ENCODE measurements at places on chromosomes 2 and 18.

- DNase-seq: no peak
These were observed 398.2 kb upstream of the MYT1L start for GRCh38 chr2:2729246-2729645.

- no peak for DNase-seq
These were observed 47.5 kb upstream of the SP3 start for GRCh38 chr2:174012347-174013314.

- no peak for DNase-seq
These were observed 438.9 kb downstream of the PTPRM start for GRCh38 chr18:8005870-8006569.

DNA sequence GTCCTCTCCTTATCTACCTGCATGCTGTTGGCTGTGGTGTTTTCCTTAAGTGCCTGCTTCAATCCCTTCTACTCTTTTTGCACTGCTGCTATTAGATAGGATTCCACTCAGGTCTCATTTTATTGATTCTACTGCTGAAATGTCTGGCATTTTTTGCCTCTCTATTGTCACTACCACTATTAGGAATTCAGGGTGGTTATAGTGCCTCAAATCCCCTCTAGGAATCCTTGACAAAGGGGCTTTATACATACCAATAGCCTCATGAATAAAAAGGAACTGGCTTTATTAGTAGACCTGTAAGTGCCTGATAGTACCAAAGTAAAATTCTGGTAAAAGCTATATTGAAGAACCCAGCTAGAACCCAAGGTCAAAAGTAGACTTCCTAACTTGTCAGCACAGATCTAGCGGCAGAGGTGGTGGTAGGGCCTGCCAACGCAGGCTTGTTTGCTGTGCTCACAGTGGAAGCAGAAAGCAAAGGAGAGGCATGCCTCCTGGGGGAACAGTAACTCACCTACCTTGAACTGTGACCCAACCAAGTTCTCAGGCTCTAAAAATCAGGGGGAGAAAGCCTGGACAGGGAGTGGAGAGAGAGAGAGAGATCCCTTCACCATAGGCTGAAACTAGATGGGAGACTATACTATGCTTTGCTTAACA lies 200.8 kb downstream of the RAB3GAP1 start:
- no peak for DNase-seq

DNA sequence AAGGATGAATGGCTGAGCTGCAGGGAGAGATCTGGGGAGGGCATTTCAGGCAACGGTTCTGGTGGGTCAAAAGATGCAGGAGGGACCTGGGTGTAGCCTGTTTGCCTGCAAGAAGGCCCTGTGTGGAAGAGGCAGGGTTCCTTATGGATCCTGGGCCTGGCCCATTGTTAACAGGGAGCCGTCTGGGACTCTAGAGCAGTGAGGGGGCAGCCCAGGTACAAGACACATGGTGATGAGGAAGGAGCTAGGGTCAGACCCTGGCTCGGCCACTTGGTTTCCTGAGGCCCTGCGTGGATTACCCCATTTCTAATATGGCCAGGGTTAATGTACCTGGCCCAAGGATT lies 124.9 kb downstream of the GLI2 start:
- DNase-seq: no peak

- DNase-seq: peak; percentile 52
These were observed 2.8 kb downstream of the SH3BP4 start for GRCh38 chr2:234954551-234954992.

- no peak for DNase-seq
These were observed 378.7 kb downstream of the RBM43 start for GRCh38 chr2:150882751-150883612.

DNA sequence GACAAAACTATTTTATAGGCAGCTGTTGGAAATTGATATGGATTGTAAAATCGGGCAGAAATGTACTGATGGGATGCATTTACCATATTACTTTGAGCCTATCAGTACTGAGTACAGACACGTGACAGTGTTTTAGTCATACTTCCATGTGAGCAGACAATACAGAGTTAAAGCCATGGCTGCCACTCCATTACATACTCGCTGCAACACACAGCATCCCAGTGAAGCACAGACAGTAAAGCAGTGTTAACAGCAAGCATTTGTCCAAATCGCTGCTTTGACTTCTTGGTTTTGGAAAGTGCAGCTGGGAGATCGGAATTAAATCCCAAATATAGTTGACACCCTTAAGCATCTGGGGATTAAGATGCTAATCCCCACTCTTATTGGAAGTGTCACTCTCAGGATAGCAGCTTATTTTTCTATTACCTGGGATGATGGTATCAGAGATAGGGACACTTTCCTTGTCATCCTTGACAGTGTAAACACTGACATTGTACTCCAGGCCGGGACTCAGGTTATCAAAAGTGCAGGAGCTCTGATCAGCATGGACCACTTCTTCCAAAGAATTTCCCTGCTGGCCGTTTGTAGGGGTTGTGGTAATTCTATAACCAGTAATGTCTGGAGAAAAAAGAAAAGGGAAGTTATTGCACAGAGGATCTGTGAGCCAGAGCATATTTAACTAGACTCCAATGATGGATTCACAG lies 41.6 kb downstream of the FN1 start:
- DNase-seq: peak; percentile 11

DNA sequence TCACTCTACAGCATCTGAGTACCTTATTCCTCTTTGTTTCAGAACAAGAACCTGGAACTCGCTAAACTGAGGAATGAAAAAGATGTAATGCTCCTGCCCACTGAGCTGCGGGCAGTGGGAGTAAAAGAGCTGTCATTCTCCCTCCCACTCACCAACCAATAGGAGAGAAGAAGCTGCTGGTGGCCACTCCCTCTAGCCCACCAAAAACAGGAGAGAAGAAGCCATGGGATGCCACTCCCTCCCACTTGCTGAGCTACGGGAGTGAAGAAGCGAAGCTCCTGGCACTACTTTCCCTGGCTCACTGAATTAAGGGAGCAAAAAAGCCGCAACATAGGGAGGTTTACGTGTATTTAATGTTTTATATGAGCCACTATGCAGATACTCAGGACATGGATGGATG lies 53.7 kb downstream of the RIT2 start:
- no peak for DNase-seq

- DNase-seq: peak; percentile 93
These were observed 90.8 kb downstream of the EPAS1 start for GRCh38 chr2:46387886-46388515.

GRCh38 chr2:160096409-160096808 lies 34.0 kb upstream of the PLA2R1 start:
- no peak for DNase-seq

DNA sequence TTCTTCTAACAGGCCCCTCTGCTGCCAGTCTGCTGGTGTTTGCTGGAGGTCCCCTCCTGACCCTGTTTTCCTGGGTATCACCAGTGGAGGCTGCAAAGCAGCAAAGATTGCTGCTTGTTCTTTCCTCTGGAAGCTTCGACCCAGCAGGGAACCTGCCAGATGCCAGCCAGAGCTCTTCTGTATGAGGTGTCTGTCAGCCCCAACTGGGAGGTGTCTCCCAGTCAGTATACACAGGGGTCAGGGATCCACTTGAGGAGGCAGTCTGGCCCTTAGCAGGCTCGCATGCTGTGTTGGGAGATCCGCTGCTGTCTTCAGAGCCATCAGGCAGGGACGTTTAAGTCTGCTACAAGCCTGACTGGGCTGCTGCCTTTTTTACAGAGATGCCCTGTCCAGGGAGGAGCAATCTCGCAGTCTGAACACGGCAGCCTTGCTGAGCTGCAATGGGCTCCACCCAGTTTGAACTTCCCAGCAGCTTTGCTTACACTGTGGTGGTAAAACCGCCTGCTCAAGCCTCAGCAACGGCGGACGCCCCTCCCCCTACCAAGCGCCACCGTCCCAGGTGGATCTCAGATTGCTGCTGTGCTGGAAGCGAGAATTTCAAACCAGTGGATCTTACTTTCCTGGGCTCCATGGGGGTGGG lies 29.9 kb downstream of the CHCHD5 start:
- no peak for DNase-seq

- DNase-seq: no peak
These were observed 76.2 kb downstream of the CDK15 start for GRCh38 chr2:201882353-201883090.

- DNase-seq: no peak
These were observed 84.8 kb downstream of the CCBE1 start for GRCh38 chr18:59612381-59612780.

DNA sequence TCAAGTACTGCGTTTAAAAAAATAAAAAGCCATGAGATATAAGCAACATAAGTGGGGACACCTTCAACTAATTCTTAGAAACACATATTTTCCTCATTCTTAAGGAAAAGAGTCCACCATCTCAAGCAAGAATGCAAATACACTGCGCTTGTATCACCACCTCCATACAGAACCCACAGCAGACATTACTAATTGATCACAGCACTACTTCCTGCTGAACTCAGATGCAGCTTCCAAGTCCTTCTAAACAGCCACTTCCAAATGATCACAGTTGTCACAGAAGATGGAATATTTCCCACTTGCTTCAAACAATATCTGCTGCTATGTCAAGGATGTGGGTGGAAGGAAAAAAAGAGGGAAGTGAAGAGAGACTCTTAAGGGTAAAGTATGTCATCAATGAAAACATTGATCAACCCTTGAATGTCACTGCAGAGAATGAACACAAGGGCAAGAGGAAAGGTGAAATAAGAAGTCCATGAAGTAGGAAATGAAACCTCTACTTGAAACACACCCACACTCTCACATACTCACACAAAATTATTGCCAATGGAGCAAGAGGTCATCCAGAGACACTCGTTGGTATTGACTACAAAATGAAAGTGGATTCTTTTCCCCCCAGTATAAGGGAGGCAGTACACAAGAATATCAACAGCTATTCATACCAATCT lies 22.1 kb downstream of the TGFA start:
- no peak for DNase-seq

GRCh38 chr2:177471990-177472389 lies 79.4 kb downstream of the AGPS start:
- DNase-seq: no peak

DNA sequence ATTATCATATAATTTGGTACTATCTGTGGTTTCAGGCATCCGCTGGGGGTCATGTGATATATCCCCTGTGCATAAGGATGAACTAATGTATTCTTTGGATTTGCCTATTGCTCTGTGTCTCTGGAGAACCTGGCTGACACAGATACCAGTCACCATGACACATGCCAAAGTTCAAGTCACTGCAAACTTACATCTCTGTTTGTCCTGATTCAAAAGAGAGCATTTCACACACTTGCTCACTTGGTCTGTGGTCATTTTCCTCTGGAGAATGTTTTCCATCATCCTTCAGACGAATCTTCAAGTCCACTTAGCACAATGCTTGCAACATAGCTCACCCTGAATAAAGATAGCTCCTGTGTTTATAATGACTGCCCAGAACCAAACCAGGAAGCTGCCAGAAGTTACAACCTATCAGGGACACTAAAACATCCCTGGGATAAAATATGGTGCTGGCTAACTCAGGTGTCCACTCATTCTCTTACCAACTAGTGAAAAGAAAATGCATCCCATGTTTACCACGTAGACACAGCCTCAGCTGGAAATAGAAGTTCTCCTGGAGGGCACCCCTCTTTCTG lies 18.1 kb downstream of the SULT1C3 start:
- no peak for DNase-seq

DNA sequence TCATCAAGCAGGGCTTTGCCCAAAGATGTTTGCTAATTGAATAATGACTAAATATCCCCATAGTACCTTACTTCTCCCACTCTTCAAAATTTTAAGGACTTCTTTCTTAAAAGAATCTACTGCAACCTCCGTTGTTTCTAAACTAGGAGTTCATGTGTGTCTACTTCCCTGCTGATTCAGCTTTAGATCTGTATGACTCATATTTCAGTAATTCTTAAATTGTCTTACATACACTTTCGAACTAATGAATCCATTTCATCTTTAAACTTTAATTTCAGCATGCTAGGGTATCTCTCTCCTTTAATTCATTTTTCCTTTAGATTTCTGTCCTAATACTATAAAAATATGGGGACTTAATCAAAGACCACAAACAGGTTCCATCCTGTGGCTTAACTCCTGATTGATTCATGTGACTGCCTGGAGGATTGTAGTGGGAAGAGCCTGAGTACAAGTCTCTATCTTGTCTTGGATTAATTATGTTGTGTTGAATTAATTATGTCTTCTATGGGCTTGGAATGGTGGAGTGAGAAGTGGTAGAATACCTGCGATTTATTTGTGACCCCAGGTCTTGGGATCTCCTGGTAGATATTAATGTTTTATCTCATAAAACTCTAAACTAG lies 24.9 kb upstream of the COL5A2 start:
- no peak for DNase-seq

DNA sequence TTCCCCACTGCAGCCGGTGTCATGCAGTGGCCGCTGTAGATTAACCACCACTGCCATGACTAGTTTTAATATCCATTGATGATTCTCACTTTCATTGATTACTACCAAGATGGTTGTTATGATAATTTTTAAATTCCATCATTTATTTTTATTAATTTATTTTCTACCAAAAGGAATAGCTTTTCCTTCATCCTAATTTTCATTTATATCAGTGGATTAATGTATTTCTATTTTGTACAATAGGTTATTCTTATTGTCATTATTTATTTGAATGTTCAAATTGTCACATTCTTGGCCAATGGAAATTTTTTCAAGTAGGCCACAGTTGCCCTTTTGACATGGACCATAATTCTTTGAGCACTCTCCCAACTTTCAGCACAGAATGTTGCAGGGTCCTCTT lies 374.9 kb upstream of the VWC2L start:
- no peak for DNase-seq

DNA sequence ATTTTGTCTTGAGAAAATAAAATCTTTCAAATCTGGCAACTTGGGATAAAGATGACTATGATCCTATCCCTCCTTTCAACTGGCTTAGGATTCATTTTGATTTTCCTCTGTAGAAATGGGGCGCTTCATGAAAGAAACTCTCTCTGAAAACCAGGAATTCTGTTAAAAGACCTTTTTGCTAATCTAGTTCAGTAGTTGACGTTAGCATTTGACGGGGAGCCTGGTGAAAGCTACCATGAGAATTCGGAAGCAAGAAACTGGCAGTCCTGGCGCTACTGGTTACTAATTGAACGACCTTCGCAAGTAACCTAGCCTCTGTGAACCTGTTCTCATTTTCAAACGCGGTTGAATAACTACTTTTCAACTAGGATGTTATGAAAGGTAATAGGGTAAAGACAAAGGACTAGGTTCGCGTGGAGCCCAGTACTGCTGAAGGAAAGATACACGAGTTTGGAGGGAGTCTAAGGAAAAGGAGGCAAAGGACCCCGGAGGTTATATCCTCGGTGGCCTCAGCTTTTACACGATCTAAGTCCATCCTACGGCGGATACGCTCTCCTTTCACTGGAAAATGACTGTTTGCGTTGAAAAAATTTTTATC lies 604 bp upstream of the STK11IP start:
- no peak for DNase-seq

DNA sequence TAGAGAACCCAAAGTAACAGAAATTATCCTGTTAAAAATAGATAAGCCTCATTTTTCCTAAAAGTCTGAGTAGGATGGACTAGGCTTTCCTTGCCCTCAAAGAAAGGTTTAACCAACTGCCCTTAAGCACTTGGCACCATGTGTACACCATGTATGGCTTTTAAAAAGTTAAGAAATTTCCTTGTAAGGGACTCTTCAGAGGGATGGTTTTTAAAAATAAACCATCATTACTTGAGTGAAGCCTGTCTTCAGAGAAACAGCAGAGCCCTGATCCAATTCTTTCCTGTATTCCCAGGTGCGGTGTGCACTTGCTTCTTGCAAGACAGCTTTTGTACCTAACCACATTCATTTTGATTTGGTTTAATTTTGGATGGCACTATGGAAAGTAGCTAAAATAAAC lies 1.1 kb upstream of the NEMP2 start:
- DNase-seq: no peak

Measured in globus pallidus (tissue), 1 donor.